ENCODE measurements at places on chromosomes 1 and 21.

- DNase-seq = no peak
These were observed 6.9 kb downstream of the AKR1A1 start for GRCh38 chr1:45557422-45557944.

DNA sequence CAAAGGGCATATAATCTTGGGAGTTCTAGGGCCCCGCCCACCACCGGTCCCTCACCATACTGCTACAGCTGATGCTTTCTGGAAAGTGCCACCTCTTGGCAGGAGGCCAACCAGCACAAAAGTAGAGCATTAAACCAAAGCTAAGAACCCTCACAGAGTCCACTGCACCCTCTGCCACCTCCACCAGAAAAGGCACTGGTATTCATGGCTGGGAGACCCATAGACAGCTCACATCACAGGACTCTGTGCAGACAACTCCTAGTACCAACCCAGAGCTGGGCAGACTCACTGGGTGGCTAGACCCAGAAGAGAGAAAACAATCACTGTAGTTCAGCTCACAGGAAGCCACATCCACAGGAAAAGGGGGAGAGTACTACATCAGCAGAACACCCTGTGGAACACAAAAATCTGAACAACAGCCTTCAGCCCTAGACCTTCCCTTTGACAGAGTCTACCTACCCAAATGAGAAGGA lies 10.8 kb downstream of the THEM4 start:
- no peak for DNase-seq

DNA sequence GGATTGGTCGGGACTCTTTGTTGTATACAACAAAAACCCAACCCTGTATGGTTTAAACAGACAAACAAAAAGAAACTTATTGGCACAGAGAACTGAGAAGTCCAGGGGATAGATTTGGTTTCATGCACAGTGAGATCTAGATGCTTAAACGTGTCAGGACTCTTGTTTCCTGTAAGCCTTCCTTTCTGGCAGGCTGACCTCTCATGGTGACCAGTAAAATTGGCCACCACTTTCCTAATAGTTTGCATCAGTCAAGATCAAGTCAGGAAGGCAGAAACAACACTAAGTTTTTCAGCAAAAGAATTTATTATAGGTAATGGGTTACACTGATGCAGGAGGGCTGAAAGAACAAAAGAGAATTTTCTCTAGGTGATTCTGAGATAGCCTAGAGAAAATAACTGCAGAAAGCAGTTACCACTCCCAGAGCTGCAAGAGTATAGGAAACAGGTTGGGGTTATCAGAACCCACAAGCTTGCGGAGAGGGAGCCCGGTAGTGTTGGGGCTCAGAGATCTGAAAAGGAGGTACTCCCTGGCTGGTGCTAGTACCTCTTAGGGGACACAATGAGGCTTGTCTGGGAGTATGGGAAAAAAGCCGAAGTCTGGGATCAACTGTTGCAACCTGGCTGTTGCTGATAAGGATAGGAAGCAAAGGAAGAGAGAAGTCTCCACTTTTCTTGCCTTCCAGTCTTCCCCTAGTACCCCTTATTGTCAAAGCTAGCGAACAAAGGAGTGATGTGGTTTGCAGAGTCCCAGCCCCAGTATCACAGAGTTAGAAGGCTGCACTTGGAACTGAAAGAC lies 21.4 kb downstream of the CITED4 start:
- DNase-seq = no peak

GRCh38 chr1:70038025-70038424 lies 167.4 kb downstream of the LRRC40 start:
- DNase-seq = no peak

GRCh38 chr1:46153732-46154131 lies 21.2 kb upstream of the TSPAN1 start:
- no peak for DNase-seq

- no peak for DNase-seq
These were observed 3.7 kb downstream of the SYT6 start for GRCh38 chr1:114150016-114150415.

DNA sequence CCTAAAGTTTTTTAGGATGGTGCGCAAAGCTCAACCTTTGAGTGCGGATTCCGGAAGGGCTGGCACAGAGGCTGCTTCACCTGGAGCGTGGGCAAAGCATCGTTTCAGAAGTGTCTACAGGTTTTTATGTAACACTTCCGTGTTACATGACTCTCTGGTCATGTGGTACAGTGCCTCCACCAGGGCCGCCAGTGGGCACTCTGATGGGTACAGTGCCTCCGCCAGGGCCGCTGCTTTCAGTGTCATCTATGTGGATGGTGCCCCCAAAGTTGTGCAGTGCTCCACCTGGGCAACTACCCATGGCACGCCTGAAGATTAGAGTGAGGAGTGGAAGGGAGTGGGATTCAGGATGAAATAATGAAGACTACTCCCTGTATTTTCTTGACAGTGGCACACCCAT lies 101.4 kb upstream of the C1orf174 start:
- no peak for DNase-seq

- DNase-seq = no peak
These were observed 124.8 kb upstream of the LMO4 start for GRCh38 chr1:87203904-87204303.

DNA sequence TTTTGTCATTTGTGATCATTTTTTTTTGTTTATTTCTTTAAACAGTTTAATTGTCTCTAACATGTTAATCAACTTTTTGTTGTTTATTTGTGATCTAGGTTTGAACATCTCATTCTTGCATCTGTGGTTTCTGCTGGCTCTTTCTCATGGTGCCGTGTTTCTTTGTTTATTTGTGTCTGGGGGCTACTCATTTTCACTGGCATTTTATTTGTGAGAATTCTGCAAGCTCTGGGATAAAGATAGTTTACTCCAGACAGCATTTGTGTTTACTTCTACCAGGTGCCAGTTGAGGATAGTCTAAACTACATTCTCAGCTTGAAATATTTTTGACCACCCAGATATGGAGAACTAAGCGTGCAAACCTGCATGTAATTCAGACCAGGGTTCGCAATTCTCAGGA lies 508.6 kb downstream of the KIF26B start:
- no peak for DNase-seq

DNA sequence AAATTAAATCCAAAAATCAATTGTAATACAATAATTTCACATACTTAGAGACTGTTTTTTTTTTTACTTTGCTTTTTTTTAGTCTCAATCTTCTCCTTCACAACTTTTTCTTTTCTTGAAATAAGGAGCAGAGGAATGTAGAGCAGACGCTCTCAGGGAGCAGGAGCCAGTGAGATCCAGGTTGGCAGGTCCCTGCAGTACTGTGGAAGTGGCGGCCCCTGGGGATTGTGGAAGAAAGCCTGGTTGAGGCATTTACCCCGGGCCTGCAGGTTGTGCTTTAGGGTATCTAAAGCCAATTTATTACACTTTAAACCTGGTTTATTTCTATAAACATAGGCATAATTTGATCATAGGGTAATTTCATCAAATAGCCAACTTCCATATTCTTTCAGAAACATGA lies 748 bp upstream of the OR2AJ1 start:
- DNase-seq = no peak

DNA sequence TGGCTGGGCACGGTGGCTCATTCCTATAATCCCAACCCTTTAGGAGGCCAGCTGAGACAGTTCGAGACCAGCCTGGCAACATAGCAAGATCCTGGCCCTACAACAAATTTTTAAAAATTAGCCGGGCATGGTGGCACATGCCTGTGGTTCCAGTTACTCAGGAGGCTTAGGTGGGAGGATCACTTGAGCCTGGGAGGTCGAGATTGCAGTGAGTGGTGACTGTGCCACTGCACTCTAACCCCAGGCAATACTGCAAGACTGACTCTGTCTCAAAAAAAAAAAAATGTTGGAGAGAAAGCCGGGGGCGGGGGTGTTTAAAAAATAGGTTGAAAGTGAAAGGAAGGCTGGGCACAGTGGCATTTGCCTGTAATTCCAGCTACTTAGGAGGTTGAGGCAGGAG lies 16.5 kb downstream of the CLDN19 start:
- DNase-seq = no peak

DNA sequence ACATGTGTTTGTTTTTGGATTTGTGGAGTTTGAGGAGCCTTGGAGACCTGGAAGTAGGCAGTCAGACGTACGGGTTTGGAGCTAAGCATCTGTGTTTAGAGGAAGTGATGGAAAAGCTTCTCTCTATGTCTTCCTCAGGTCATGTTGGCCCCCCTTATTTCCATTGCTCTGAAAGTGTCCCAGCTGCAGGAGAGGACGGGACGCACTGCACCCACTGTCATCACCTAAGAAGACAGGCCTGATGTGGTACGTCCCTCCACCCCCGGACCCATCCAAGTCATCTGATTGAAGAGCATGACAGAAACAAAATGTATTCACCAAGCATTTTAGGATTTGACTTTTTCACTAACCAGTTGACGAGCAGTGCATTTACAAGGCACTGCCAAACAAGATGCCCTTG lies 66.2 kb downstream of the PGM1 start:
- DNase-seq = no peak

GRCh38 chr21:36349315-36349714 lies 29.3 kb downstream of the MORC3 start:
- no peak for DNase-seq

- no peak for DNase-seq
These were observed 28.0 kb downstream of the CD1D start for GRCh38 chr1:158208586-158209116.

Measured in mesothelial cell of epicardium (in vitro differentiated cells).